ENCODE measurements at places on chromosomes 3 and 15. TPM values are rescaled to one million over a fixed set of nuclear protein-coding genes. Genes with fewer than 3 reads are reported as not detected.

GOLGB1 gene
- 16.8 TPM for total RNA-seq

DNASE1L3 gene
- total RNA-seq, result not detected

KLHDC8B gene
- total RNA-seq, result 4.6 TPM

PLSCR2 gene
- not detected for total RNA-seq

UBE3A gene
- total RNA-seq, result 20.9 TPM

PP2D1 gene
- not detected for total RNA-seq

LRRC49 gene
- 4.1 TPM for total RNA-seq

C2CD4A gene
- total RNA-seq, result 0.19 TPM

SLC22A14 gene
- total RNA-seq, result not detected

PXYLP1 gene
- total RNA-seq, result 9.9 TPM

CADPS gene
- not detected for total RNA-seq

BCL6 gene
- 9.1 TPM for total RNA-seq

GRAMD1C gene
- total RNA-seq, result 0.47 TPM

CTXN2 gene
- total RNA-seq, result not detected

VIPR1 gene
- total RNA-seq, result 0.51 TPM

SAMD7 gene
- total RNA-seq, result not detected

ISLR gene
- 0.43 TPM for total RNA-seq

ACSBG1 gene
- total RNA-seq, result 0.59 TPM

TJP1 gene
- 81.7 TPM for total RNA-seq

TATDN2 gene
- total RNA-seq, result 37.5 TPM

ILDR1 gene
- total RNA-seq, result not detected

GOLGA8O gene
- 0.37 TPM for total RNA-seq

PFN2 gene
- total RNA-seq, result 149 TPM

SNX22 gene
- 0.74 TPM for total RNA-seq

MFN1 gene
- total RNA-seq, result 21.0 TPM

SCAANT1 gene
- total RNA-seq, result not detected

Measured in A549 treated with GW870086 at 1 μM for 4 hours (cell line).